NCI-H1048 (cell line): ENCODE measurements at places on chromosomes 5 and 9.

DNA sequence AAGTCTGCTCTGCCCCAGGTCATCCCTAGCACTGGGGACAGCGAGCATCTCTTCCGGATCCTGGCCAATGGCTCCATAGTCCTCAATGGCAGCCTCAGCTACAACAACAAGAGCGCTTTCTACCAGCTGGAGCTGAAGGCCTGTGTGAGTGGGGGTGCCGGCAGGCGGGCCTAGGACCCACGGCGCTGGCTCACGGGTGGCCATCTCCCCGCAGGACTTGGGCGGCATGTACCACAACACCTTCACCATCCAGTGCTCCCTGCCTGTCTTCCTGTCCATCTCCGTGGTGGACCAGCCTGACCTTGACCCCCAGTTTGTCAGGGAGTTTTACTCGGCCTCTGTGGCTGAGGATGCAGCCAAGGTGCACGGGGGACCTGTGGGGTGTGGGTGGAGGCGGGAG lies 25.9 kb downstream of the CDHR2 start:
- no peak for DNase-seq

DNA sequence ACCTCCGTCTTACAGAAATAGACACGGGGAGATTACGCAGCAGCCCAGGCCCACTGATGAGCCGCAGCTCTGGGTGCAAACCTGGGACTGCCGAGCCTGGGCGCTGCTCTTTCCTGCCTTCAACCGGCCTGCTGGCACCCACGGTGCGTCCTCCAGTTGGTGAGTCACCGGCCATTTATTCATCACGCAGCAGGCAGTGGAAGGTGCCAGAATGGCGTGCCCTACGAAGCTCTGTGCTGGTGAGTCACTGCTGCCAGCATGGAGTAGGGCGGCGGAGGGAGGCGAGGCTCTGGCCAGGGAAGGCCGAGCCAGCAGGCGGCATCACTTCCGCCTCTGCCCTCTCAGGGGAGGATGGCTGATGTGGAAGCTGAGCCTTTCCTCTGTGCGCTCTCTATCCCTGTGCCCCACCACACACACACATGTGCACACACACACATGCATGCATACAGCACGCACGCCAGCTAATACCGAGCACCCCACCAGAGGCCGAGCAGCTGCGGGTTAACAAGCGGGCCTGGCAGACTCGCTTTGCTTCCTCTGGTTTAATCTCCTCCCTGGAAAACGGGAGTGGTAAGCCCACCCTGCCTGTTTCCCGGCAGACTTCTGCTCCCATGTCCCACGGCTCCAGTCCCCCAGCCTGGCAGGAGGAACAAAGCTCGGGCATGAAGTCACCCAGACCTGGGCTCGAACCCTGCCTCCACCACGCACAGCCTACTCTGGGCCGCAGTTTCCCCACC lies 39.2 kb downstream of the OLFM1 start:
- no peak for DNase-seq

DNA sequence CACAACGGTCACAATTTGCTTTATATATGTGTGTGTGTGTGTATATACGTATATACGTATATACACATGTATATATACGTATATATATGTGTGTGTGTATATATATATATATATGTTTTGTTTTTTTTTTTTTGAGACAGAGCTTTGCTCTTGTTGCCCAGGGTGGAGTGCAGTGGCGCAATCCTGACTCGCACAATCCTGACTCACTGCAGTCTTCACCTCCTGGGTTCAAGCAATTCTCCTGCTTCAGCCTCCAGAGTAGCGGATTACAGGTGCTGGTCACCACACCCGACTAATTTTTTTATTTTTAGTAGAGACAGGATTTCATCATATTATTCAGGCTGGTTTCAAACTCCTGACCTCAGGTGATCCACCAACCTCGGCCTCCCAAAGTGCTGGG lies 3.1 kb downstream of the RNF38 start:
- no peak for DNase-seq

GRCh38 chr9:86093788-86094555 lies 5.4 kb downstream of the GOLM1 start:
- DNase-seq: no peak

- no peak for DNase-seq
Observed at GRCh38 chr9:95620314-95620713, 103.5 kb upstream of the PTCH1 start.

DNA sequence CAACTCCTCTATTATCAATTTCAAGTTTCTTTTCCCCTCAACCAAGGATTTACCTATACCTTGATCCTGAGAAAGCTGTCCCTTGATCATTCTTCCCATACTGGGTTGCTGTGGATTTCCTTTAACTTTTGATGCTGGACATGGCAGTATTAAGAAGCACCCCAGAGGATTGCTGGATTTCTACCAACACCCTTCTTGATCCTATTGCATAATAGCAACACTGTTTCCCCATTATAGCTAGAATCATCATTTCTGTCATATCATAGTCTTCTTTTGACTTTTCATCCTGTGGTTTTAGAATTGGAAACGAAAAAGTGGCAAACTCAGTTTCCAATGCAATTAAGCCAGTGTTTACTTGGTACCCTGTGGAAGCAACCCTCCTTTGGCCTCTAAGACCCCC lies 154.9 kb downstream of the ARRDC3 start:
- no peak for DNase-seq

DNA sequence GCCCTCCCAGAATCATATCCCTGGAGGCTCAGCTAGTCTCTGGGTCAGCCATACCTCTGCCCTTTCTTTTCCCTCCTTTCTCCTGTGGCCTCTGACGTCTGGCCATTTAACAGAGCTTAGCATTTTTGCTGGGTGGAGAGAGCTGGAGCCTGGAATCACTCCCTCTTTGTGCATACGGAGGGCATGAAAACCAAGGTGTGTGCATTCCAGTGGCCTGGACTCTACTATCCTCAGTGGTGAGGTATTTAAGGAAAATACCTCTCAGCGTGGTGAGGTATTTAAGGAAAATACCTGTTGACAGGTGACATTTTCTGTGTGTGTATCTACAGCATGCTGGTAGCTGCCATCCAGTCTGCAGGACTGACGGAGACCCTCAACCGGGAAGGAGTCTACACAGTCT lies 27.5 kb downstream of the TGFBI start:
- DNase-seq: no peak

DNA sequence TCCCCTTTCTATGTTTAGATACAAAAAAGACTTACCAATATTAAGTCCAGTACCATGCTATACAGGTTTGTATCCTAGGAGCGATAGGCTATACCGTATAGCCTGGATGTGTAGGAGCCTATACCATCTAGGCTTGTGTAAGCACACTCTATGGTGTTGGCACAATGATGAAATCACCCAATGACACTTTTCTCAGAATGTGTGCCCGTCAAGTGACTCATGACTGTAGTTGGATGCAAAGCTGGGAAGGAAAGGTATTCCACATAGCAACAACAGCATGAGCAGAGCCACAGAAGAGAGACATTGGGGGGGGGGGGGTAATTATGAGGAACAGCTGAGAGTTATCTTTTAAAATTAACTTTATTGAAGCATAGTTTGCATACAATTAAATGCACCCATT lies 63.2 kb downstream of the TTLL11 start:
- no peak for DNase-seq

GRCh38 chr5:95358848-95359247 lies 32.3 kb upstream of the FAM81B start:
- DNase-seq: no peak

GRCh38 chr5:59040024-59040803 lies 457.3 kb downstream of the RAB3C start:
- DNase-seq: no peak
